Neural crest cell (in vitro differentiated cells): ENCODE measurements at places on chromosomes 16 and 17.

DNA sequence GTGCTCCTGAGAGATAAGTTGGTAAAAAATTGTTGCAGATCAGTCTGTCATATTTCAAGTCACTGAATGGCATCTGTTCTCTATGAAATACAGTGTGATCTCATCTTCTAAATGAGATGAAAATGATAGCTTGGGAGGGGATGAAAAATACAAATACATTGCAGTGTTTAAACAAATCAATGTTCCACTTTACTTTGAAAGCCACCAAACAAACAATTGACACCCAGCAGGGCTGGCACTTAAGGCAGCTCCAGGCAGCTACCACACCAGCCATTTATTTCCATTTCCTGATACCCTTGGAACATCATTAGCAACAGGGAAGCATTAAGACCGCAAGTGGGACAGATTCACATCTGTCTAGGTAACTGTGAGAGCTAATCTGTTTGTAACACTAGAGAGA is 827.6 kb upstream of the KIF2B start:
- no peak for DNase-seq

GRCh38 chr16:11138022-11138768 is 117.8 kb downstream of the SOCS1 start:
- no peak for DNase-seq

DNA sequence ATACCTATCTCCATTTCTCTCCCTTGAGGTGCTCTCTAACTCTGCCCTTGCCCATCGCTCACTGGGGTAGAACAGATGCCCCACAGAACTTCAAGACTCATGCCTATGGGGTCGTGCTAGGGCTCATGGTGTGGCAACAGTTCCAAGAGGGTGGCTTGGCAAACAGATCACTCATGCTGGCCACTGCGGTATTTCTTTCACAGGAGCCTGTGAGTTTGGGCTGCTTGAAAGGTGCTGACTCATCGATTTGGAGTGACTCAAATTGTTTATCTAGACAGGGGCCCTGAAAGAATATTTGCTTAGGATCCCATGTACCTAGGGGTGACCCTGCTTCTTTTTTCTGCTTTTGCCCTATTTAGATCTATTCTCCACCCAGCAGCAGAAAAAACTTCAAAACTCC is 69.9 kb downstream of the IRX5 start:
- no peak for DNase-seq

DNA sequence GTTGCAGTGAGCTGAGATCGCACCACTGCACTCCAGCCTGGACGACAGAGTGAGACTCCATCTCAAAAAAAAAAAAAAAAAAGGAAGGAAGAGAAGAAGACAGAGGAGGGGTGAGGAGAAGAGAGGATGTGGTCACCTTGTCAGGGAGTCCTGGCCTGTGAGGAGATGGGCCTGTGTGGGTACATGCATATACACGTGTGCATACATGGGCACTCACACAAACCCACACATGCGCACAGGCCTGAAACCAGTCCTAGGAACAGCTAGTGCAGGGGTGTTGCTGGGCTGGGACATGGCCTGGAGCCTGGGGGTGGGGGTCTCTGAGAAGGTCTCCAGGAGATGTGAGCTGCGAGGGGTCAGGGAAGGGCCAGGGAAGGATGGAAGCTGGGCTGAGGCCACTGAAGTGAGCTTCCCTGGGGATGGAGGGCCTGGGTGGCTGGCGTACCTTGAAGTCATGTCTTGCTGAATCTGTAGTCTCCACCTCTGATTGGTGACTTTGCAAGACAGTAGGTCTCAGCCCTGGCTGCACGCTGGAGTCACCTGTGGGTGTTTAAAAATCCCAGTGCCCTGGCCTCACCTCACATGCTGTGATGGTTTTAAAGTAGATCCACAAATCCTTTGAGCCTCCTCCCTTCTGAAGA is 72.4 kb downstream of the MRM1 start:
- no peak for DNase-seq

- no peak for DNase-seq
Measured at GRCh38 chr17:55661256-55661758, 61.4 kb downstream of the TMEM100 start.

- DNase-seq = no peak
Measured at GRCh38 chr17:4040784-4041183, 76.5 kb upstream of the ATP2A3 start.

- DNase-seq = no peak
Measured at GRCh38 chr16:83068686-83069085, 441.9 kb downstream of the CDH13 start.

DNA sequence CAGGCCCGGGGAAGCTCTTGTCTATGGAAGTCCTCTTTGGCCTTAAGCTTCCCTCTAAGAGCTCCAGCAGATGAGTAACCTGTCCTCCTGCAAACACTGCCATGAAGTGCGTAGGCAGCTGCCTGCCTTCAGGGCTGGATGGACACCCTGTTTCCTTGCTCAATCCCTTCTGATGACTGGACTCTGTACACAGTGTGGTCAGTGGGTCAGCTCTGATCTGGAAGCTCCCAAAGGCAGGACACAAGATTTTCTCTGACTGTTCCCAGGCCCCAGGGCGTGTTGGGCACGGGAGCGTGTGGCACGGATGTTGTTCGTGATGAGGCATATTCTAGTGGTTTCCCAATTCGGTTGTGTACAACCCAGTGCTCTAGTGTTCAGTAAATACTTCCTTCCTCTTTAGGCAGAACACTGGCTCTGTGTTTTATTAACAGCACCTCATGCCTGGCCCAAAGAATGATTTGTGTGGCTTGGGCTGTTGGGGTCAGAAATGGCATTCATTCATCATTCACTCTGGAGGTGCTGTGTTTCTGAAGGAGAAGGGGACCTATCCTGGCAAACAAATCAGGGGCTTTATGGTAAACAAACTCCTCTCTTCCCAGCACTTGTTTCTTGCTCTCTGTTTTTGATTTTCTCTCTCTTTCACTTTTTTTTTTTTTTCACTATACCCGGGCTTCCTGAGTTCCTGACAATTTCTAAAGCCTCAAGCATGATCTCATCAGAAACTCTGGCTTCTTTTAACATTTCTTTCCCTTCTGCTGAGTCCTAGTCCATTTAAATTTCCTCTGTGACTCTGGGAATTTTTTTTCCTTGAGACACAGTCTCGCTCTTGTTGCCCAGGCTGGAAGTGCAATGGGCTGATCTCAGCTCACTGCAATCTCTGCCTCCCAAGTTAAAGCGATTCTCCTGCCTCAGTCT is 12.0 kb upstream of the RNF157 start:
- DNase-seq = no peak

DNA sequence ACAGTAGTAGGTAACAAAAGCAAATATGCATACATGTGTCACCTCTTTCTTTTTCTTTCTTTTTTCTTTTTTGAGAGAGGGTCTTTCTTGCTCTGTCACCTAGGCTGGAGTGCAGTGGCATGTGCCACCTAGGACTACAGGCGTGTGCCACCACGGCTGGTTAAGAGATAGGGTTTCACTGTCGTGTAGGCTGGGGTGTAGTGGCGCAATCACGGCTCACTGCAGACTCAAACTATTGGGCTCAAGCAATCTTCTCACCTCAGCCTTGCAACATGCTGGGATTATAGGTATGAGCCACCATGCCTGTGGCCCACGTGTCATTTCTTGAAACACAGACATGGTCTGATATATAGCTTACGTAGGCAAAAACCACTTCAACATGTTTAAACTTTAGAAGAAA is 397.7 kb upstream of the PMFBP1 start:
- no peak for DNase-seq
